ENCODE measurements at places on chromosomes 16 and 17. TPM values are rescaled to one million over a fixed set of nuclear protein-coding genes. Genes with fewer than 3 reads are reported as not detected.

GRCh38 chr17:74732042-74732867, 4.8 kb upstream of the RAB37 start:
- no peak for DNase-seq

Gene DRC3
- 15.4 TPM for total RNA-seq

DNA sequence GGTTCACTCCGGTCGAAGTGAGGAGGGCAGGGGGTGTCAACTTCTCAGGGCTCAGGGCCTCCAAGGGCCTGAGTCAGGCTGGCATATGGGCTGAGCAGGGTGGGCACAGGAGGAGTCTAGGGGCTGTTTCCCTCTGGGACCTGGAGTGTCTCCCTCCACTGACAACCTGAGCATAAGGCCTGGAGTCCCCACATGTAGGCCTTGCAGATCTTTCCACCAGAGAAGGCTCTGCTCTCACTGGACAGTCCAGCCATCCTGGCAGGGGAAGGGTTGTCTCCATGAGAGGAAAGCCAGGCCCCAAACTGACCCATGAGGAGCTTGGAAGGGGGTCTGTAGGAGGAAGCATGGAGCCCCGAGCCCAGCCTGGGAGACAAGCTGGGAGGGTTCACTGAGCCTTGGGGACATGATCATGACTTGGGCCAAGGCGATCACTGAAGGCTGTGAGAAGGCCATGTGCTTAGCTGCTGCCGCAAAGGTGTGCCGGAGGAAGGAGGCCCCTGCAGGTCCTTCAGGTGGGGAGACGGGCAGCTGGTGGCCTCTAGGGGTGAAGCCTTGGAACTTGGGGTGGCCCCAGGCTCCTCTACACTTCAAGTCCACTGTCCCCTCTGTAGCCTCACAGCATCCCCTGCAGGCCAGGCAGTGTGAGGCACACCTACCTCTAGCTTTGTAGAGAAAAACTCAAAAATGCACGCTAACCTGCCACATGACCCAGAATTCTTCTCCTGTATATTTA, 9.9 kb downstream of the CMTM2 start:
- no peak for DNase-seq

DNA sequence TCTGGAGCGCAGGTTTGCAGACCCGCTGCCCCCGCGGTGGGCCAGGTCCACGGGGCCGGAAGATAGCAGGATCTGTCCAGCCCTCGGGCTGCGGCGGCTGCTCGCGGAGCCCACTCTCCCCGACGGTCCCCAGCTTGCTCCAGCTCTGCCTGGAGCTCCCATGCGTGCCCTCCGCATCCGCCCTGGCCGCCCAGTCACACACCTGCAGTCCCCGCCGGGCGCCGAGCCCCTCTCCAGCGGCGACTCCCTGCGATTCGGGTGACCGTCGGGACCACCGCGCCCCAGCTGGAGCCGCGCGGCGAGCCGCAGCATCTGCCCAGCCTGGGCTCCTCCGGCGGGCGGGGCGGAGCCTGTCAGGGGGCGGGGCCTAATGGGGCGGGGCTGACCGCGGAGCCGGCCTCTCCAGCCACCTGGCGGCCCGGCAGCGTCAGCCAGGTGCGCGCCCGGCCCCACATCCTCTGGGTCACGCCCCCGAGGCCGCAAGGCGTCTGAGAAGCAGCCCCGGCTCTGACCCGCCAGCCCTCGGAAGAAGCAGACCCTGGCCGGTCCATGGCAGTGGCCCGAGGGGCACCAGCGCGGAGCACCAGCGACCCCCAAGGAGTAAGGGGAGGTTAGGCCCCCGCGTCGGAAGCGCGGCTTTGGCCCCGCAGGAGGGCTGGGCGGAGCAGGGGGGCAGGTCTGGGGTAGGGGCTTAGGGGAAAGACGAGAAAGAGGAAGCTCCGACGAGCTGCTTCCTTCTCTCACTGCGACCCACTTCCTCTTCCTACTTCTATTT, at the start of gene PIK3R5:
Gene PIK3R5, minus strand, starts transcription at position 314 of the 775 bp plus-strand sequence. CDS start 54,213 bp downstream, outside the sequence.
- DNase-seq, result peak; percentile 78

DNA sequence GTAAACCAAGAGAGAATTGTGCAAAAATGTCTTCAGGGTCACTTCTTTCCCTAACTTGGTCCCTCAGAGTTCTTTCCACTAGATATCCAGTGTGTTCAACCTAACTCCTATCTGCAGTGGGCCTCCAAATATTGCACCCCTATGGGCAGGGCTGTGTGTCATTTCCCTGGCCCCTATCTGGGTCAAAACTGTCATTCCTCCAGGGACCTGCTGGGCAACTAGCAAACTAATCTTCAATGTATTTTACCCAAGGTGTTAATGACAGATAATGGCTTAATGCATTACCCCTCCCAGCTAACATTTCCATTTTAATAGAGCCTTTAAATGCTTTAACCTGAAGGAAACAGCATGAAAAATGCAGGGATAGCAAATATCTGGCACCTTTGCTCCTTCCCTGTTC, 25.8 kb upstream of the SKAP1 start:
- DNase-seq, result no peak

DNA sequence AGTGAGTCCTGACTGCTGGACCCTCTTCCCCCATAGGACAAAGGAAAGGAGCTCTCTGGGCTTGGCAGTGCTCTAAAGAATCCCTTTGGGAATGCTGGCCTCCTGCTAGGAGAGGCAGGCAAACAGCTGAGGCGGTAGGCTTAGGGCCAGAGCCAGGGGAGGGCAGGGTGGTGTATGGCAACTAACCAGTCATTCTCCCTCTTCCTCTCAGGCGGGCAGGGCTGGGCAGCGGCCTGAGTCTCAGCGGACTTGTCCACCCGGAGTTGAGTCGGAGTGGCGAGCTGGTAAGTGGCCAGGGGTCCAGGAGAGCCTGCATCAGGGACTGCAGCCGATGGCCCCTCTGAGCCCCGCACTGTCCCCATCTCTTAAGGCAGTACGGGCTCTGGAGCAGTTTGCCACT, 4.4 kb downstream of the ACADVL start:
- DNase-seq, result no peak

DNA sequence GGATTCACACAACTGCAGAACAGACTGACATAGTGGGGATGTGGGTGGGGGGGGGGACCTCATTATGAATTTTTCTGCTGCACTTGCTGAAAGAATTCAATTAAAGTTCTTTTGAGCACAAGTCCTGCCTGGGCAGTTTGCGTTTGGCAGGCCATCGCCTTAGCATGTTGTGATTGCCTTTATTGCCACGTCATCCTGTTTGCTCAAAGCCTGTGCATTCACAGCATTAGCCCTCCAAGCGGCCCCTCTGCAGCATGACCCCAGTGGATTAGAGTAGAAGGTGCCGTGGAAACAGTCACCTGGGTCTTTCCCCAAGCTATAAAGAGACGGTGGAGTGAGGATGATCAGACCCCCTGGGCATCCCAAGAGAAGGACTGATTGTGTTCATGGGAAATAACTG, 17.2 kb downstream of the MSI2 start:
- DNase-seq, result no peak

GRCh38 chr16:4847774-4848587, 700 bp downstream of the UBN1 start:
- DNase-seq, result peak; percentile 20

DNA sequence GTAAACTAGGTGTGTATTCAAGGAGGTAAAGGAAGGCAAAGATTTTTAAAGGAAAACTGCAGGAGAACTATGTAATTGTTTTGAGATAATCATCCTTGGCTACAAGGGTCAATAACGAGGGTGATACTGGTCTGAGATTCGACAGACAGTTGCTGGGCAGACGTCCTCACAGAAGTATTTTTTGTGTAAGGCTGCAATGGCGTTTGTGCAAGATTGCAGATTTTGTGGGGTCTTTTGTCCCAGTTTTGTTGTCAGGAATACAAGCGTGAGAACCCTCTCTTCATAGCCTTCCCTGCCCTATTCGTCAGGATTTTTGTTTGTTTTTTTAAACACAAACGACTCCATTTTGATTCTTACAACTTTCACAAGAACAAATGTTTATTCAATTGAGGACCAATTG, 57.5 kb downstream of the GPR139 start:
- no peak for DNase-seq

GRCh38 chr17:39794249-39794970, 56.7 kb downstream of the GRB7 start:
- no peak for DNase-seq

- no peak for DNase-seq
Observed at GRCh38 chr17:64504769-64505339, 1.2 kb downstream of the DDX5 start.

Gene NLRC3
- 0.38 TPM for total RNA-seq

Gene DDX52
- 77.2 TPM for total RNA-seq

DNA sequence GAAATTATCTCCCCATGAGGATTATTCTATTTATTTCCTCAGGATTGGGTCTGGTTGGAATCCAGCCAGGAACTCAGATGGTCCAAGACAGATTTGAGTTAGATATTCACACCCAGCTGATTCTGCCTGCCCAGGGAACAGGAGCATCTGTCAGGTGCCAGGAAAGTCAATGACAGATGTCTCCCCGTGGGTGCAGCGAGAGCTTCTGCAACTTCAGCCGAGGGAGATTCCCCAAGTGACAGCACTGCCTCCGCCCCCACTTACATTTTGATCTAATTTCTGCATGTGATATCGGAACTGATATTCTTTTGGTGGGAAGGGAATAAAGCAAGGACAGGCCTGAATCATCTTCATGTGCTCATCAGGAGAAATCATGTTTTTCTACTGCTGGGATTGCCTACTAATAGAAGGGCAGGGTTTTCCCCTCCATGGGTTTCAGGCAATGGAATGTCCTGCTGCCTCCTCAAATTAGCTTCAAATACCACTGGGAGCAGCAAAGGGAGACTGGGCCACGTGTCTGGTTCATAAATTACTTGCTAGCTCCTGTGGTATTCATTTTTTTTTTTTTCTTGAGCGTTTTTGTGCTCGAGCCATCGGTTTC, 15.7 kb upstream of the DHX8 start:
- DNase-seq, result no peak

Gene HASPIN
- 8.6 TPM for total RNA-seq

DNA sequence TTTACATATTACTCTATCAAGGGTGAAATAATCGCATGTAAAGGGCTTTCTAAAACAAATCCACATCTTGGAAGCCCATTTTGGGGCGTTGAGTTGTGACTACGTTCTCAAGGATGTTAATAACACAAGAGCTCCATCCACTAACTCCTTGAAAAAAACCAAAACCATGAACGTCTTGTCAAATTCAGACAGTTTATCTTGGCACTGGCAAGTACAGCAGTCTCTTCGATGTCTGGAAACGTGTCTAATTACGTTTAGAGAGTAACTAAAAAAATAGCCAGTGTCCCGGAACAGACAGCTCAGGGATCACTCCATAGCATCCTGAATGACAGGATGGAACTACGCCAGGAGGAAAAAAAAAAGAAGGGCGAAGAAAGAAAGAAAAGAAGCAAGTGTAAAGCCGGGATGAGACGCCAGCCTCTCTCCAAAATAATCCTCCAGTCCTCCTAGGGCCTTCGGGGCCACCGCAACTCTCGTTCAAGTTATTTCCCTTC, 954 bp downstream of the MYO1D start:
- no peak for DNase-seq

Gene SPG7
- 183 TPM for total RNA-seq

GRCh38 chr16:69711115-69711740, 15.1 kb downstream of the NQO1 start:
- DNase-seq, result no peak

GRCh38 chr17:75241996-75242460, 19.4 kb downstream of the GGA3 start:
- DNase-seq, result no peak

DNA sequence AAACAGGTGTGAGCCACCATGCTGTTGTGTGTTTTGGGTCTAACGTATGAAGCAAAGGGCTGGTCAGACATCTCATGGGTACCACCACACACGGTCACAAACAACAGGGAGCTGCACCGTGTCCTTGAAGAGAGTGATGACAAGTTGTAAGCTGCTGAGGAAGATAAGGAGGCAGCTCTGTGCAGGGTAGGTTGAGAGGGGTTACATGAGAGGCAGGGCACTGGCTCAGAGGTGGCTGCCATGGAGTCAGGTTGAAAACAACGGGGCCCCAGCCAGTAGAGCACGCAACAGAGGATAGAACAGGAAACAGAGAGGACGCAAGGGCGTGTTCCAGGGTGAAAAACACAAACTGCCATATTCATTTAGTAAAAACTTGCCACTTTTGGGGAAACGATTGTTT, 52.2 kb downstream of the TRARG1 start:
- no peak for DNase-seq

Gene ARL5C
- not detected for total RNA-seq

GRCh38 chr16:58692450-58692849, 7.9 kb upstream of the SLC38A7 start:
- no peak for DNase-seq

Gene DCXR
- total RNA-seq, result 77.6 TPM

DNA sequence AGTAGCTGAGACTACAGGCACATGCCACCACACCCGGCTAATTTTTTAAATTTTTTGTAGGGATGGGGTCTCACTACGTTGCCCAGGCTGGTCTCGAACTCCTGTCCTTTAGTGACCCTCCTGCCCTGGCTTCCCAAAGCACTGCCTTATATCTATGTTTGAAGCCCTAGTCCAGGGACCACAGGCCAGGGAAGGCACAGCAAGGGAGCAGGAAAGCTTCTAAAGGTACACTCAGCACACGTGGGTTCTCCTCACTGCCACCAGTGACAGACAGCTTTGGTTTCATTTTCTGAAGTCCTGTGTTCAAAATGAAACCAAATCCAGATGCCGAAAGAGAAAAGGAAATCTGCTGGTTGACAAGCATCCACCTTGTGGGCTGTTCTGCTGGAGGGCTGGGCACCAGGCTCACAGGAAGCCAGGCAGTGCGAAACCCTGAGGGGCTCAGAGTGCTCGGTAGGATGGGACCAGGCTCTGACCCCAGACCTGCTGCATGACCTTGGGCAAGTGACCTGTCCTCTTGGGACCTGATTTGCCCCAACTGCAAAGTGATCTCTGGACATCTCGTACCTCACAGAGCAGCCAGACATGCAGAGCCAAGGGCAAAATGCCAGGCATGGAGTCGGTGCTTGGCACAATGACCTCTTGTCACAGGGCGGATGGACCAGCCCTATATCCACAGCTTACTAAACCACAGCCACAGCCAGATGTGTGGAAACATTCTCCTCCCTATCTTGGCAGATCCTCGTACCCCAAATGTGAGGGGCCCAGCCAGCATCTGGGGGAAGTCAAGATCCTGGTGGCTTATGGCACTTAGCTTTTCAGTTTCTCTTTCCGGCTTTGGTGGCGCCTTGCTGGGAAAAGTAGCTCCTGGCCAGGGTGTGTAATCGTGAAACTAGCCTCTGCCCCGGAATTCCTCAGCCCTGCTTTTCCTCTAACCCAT, 2.8 kb upstream of the SOCS1 start:
- DNase-seq, result no peak

- DNase-seq, result no peak
Observed at GRCh38 chr17:41486809-41487530, 2.7 kb downstream of the KRT36 start.
